ENCODE measurements at places on chromosomes 2 and 18. TPM values are rescaled to one million over a fixed set of nuclear protein-coding genes. Genes with fewer than 3 reads are reported as not detected.

DNA sequence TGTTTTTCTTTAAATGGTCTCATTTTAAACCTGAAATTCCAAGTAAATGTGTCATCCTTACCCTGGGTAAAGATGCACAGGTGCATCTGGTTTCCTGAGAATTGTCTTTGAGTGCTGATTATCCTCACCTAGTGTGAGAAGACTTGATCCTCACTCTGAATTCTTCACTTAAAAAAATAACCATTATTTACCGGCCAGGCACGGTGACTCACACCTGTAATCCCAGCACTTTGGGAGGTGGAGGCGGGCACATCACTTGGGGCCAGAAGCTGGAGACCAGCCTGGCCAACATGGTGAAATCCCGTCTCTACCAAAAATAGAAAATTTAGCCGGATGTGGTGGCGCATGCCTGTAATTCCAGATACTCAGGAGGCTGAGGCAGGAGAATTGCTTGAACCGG lies 9.9 kb upstream of the WNT6 start:
- DNase-seq, result no peak

DNA sequence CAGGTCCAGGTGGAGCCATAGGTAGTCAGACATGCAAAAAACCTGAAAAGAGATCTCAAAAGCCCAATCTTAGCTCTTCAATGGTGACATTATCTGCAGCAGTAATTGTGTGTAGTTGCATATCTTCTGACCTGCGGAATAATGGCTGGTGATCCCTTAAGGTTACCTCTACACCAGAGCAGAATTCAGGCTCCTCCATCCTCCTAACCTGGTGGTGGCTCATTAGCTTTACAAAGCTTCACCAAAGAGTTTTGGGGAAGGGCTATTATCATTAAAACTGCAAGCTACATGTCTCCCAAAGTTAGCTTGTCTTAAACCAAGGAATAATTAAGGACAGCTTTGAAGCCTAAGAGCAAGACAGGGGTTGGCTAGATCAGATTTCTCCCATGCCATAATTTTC lies 42.6 kb upstream of the CHST9 start:
- DNase-seq, result no peak

- peak; percentile 89 for DNase-seq
Observed at GRCh38 chr2:174004905-174005605, 39.9 kb upstream of the SP3 start.

DNA sequence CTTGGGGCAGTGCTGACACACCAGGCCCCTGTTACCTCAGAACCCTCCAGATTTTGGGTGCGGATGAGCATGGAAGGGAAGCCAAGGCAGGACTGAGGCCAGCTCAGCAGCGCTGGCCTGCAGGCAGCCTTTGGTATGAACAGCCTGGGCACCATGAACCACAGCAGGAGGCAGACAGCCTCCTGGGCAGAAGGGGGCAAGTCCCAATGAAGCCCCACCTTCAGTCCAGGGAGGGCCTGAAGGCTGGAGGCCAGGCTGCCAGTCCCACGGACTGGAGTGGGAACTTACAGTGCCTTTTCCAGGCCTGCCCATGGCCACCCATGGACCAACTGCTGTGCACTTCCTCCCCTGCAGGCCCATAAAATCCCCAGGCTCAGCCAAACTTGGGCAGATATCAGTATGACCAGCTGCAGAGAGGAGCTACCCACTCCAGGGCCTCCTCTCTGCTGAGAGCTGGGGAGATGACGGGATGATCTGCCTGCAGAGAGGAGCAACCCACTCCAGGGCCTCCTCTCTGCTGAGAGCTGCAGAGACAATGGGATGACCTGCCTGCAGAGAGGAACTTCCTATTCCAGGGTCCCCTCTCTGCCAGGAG lies 74.7 kb downstream of the NEURL3 start:
- no peak for DNase-seq

- no peak for DNase-seq
Observed at GRCh38 chr2:218357236-218358177, 850 bp downstream of the CATIP start.

- DNase-seq, result no peak
Observed at GRCh38 chr2:236858661-236859060, 227.0 kb upstream of the COPS8 start.

GRCh38 chr2:49332415-49332814 lies 178.1 kb upstream of the FSHR start:
- DNase-seq, result no peak

Gene ASB18
- total RNA-seq, result not detected

Gene CREG2
- total RNA-seq, result 0.25 TPM

Gene ATP6V1B1
- 0.09 TPM for total RNA-seq

- DNase-seq, result peak; percentile 47
Observed at GRCh38 chr2:94956797-94957391, 68.6 kb upstream of the MAL start.

- DNase-seq, result no peak
Observed at GRCh38 chr2:36578343-36579296, 19.3 kb downstream of the FEZ2 start.

GRCh38 chr2:85971366-85971765 lies 82.6 kb upstream of the ST3GAL5 start:
- peak; percentile 59 for DNase-seq

DNA sequence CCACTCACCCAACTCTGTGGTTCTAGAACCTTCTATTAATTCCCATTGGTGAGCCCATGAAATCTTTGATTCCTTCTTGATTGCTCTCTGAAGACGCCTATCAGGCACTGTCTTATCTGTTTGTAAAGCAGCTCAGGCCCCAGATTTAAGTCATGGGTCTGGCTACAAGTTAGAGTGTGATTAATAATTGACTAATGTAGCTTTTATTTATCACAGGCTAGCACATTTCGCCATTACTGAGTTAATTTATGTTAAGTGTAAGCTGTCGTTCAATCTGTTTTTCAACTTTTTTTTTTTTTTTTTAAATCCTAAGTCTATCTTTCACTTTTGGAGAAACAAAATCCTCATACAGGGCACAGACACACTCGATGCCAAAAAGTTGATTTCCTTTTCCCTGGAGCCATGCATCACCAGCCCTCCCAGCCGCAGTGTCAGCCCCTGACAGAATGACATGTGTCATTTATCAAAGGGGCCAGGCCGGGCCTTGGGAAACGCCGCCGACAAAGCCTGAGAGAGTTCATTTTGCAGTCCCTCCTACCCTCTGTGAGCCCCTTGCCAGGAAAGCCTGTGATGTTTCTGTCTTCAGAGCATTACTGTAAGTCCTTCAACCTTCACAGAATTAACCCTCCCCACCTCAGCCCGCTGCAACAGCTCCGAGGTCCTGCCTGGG lies 15.8 kb downstream of the TSHZ1 start:
- no peak for DNase-seq

Gene PREB
- 46.0 TPM for total RNA-seq

DNA sequence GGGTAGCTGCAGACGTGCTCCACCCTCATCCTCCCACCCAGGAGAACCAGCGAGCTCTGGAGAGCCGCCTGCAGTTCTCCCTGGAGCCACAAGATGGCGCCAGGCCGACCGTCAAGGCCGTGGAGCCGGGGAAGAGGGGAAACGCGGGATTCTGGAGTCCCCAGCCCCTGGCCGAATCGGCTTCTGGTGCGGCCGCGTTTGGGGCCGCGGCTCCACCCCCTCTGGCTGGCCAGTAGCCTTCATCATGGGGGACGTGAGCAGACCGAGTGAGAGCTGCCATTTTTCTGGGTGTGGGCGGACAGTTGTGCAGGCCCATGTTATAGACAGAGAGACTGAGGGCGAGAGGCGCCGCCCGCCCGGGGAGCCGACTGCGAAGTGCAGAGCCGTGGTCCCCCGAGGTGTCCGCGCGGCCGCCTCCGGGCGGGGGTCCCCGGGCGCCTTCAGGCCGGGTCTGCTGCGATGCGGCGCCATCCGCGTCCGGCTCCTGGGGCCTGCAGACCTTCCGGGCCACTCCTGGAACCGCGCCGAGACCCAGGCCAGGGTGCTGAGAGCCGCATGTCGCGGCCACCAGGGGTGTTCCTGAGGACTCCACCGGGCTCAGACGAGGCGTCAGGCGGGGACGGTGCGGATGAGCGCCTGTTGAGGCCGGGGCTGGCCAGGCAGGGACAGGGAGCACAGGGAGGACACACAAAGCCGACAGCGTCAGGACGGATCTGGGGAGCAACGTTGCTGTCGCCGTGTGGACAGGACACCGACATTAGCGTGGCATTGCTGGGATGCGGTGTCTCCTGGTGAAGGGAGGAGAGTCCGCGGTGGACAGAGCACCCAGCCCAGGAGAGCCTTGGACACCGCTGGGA lies 418.2 kb upstream of the HS6ST1 start:
- DNase-seq, result peak; percentile 45

Gene TLX2
- not detected for total RNA-seq

DNA sequence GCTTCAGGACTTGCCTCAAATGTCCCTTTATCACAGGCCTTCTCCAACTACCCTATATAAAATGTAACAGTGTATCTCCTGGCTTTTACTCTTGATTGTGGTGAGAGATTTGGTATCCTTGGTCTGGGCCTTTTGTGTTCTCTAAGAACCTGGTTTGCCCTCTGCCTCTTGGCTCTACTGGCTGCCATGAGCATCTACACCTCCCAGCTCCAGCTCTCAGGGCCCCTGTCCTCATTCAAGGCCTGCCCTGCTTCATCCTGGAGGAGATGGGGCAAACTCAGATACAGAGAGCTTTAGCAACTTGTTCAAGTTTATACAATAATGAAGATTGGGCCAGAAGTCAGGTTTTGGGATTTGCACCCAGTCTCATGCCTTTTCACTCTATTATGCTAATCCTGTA lies 45.0 kb downstream of the QPCT start:
- DNase-seq, result no peak

DNA sequence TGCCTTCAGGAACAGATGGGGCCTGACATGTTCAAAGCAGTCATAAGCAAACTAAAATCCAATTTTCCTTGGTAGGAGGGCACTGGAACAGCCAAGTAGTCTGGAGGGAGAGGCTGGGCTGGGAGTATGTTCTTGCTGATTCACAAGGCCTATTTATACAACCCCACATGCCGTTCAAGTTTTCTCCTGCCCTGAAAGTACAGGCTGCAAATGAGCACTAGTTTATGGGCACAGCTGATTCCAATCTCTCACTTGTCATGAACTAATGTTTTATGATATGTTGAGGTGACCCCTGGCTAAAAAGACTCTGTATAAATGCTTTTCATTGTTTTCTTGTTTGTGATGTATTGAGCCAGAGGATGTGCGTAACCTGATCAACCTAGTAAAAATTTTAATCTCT lies 183.4 kb upstream of the SRD5A2 start:
- DNase-seq, result no peak

Gene AGXT
- not detected for total RNA-seq

Gene GKN2
- not detected for total RNA-seq

DNA sequence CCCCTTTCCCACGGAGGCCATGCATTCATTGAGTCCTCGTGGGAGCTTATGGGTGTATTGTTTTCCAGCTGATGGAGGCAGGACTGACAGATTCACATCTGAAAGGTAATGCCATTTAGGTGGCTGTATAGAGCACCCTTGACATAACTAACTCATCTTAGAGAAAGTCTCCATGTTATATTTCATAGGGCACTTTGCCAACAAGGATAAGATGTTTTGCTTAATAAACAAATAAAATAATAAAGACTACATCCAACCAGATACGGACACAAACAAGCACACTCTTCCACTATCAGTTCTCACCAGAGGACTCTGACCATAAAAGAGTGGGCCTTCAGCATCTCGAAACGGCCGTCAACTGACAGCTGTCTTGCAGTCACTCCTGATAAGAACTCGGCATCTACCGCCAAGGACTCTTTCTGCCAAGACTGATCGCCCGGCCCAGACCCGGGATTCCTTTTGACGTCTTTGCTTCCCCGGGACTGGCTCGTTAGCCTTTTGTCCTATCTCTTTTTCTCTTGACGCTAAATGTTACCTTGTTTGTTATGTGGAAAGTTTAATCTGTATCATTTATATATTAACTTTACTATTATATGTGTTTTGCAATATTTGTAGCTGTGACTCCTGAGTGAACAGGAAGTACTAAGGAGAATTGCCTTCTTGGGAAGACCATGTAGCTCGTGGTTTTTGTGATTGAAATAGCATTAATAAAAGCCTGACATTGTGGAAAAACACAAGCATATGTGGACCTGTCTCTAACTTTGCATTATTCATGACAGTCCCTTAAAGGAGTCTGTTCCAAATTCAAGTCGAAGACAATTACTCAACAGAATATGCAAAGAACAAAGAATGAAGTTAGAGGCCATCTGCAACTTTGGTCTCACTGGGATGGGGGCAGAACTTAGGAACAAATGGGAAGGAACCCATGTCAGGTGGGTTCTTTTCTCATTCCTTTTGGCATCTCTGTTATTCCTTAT lies 195.1 kb downstream of the LPIN1 start:
- no peak for DNase-seq

DNA sequence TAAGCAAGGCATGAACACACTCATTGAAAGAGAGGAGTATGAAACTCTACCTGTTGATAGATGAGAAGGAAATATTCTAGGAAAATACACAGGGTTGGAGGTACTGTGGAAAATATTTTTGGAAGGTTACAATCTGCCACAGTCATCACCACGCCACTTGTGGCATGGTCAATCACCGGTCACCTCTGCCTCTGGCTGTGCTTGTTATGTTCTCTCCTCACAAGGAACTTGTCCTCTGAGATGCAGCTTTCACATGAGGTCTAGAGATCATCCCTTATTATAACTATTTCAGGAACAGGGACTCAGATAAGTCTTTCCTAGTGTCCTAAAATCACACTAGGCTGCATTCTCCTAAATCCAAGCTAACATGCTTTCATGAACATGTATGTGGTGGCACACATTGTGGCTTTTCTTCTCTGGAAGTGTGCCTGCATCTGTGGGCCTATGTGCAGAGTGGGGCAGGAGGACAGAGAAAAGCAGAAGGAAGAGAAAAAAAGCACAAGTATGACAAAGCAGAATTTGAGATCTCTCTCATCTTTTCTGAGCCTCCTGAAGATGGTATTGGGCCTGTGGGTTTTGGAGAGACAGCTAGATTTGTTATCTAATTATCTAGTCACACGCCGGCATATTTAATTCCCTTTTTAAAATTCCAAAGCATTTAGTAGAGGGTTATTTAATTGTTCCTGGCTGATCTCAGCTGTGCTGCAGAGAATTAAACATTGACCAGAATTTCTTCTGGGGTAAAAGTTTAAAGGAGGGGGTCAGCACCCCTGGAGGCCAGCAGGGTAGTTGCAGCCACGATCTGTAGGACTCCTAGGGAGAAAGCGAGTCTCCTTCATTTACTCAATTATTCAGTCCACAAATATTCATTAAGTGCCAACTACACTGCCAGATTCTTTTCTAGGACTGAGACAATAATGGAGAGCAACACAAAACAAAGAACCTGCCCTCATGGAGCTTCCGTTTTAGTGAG lies 294.6 kb downstream of the RDH14 start:
- DNase-seq, result no peak

Gene FAM228A
- total RNA-seq, result 0.18 TPM

- DNase-seq, result no peak
Observed at GRCh38 chr2:219334076-219334475, 1.5 kb upstream of the RESP18 start.

Gene ADCYAP1
- 0.16 TPM for total RNA-seq
